ENCODE measurements at places on chromosomes 2 and 18.

GRCh38 chr2:157261199-157261782, 3.8 kb downstream of the GALNT5 start:
- DNase-seq, result no peak

DNA sequence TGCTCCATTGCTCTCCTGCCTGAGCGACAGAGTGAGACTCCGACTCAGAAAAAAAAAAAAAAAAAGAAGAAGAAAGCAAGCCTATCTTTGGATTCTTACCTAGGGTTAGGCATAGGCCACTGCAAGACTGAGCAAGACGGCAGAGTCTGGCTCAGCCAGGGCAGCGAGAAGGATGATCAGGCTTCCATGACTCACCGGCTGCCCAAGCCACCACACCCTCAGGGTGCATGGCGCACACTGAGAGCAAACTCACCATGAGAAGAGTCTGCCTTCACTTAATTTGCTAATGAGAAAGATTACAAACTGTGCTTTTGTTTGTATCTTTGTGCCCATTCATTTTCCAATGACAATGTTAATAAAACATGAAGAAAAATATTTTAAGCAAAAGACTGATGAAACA, 8.2 kb downstream of the FAM110C start:
- no peak for DNase-seq

- DNase-seq, result no peak
Observed at GRCh38 chr2:100988630-100989417, 13.3 kb upstream of the RPL31 start.

DNA sequence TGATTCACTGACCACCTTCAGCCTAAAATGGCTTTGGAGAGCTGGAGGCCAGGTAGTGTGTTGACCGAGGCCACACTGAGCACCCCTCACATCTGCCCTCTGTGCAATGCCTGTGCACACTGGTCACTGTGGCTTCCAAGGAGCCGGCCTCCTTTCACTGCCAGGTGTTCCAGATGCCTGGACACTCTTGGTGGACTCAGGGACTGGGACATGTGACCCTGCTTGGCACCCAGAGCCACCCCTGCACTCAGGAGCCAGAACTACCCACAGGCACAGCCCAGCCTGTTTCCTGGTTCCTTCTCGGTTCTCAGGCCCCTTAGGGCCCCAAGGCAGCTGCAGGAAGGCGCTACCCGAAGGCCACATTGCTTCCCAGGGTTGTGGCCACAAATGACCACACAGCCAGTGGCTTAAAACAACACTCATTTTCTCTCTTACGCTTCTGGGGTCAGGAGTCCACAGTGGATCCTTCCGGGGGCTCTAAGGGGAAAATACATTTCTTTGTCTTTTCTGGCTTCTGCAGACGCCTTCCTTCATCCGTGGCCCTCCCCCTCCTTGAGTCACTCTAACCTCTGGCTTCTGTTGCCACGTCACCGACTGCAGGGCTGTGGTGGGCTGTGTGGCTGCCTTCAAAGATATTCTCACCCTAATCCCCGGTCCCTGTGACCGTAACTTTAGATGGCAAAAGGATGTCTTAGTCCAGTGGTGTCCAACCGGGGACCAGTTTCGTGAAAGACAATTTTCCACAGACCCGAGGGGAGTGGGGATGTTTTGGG, 78.6 kb downstream of the ASB1 start:
- peak; percentile 14 for DNase-seq

GRCh38 chr2:240168041-240168440, 27.6 kb upstream of the OTOS start:
- DNase-seq, result no peak

Data from stimulated activated CD8-positive, alpha-beta memory T cell treated with anti-CD3 and anti-CD28 coated beads, Interleukin-12 subunit alpha, Interleukin-12 subunit beta, amount 100 ng/mL, for 4 hours (primary cell).